ENCODE measurements at places on chromosomes 7 and 10.

- DNase-seq = peak; percentile 3
- no peaks in the 10 kb centered on the region for H3K27me3 ChIP-seq
- H3K4me3 ChIP-seq = no peak overlapping the region
- no peaks in the 10 kb centered on the region for H3K36me3 ChIP-seq
Measured at GRCh38 chr10:1190791-1191490, 134.8 kb downstream of the WDR37 start.

GRCh38 chr10:13909516-13910258 is 322.9 kb downstream of the PRPF18 start:
- H3K36me3 ChIP-seq = no peaks in the 10 kb centered on the region
- H3K4me3 ChIP-seq = no peak overlapping the region
- H3K27ac ChIP-seq = no peak overlapping the region
- DNase-seq = no peak
- H3K4me1 ChIP-seq = peaks cover 3% of the 10 kb centered on the region

DNA sequence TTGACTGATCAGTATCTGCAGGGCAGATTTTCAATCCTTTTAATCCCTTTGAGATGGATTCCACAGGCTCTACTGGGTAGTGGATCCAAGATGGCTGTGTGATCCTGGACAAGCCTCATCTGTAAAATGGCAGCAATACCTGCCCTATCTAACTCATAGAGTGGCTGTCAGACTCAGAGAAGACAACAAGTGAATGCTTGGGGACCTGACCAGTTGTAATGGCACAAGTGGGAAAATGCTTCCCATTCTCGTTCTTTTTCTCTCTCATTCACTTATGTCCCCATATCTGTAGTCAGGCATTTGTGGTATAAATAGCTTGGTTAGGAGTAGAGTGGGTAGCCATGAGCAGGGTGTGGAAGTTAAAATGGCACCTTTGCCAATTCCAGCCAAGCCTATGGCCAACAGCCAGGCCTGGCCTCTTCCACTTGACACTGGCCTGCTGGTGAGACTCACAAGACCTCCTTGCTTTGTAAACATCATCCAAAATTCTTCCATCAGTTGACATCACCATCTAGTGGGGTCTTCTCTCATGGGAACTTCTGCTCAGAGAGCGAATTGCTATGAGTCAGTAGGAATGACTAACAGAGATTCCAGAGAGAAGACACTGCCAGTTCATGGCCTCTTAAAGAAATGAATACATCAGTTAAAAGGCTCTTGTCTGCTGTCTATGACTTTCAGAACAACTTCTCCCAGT is 150.1 kb downstream of the PLPP4 start:
- H3K4me3 ChIP-seq = no peak overlapping the region
- H3K27me3 ChIP-seq = no peaks in the 10 kb centered on the region
- H3K36me3 ChIP-seq = no peaks in the 10 kb centered on the region
- no peak overlapping the region for H3K27ac ChIP-seq

DNA sequence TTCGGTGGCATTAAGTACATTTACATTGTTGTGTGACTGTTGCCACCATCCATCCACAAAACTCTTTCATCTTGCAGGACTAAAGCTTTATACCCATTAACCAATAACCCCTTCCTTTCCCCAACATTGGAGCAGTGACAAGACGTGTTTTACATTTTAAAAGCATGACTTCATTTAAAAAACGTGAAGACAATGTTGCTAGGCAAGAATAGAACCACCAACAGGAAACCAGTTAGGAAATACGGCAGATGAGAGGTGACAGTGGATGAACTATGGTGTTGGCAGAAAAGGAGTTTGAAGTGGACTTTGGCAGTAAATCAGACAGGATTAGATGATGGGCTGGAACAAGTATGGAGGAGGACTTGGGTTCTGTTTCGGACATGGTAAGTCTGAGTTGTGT is 17.0 kb downstream of the TMEM236 start:
- no peak overlapping the region for H3K27ac ChIP-seq
- H3K27me3 ChIP-seq = no peaks in the 10 kb centered on the region
- H3K4me3 ChIP-seq = no peak overlapping the region
- DNase-seq = no peak
- H3K36me3 ChIP-seq = no peaks in the 10 kb centered on the region
- no peaks in the 10 kb centered on the region for H3K4me1 ChIP-seq

GRCh38 chr7:5693529-5693928 is 87.9 kb downstream of the RNF216 start:
- peak overlapping the region; percentile 11 for H3K4me3 ChIP-seq
- H3K27me3 ChIP-seq = no peaks in the 10 kb centered on the region
- H3K4me1 ChIP-seq = peaks cover 5% of the 10 kb centered on the region
- peak; percentile 71 for DNase-seq
- peak overlapping the region; percentile 100 for H3K27ac ChIP-seq

Data from aorta (tissue), 5 donors.